Stimulated activated CD8-positive, alpha-beta memory T cell treated with anti-CD3 and anti-CD28 coated beads, Interleukin-15, amount 100 ng/mL, for 1 hour (primary cell): ENCODE measurements at places on chromosomes 5 and 9.

- DNase-seq: no peak
Observed at GRCh38 chr9:35436933-35437332, 53.0 kb upstream of the RUSC2 start.

- no peak for DNase-seq
Observed at GRCh38 chr5:154783774-154784460, 28.7 kb downstream of the LARP1 start.

DNA sequence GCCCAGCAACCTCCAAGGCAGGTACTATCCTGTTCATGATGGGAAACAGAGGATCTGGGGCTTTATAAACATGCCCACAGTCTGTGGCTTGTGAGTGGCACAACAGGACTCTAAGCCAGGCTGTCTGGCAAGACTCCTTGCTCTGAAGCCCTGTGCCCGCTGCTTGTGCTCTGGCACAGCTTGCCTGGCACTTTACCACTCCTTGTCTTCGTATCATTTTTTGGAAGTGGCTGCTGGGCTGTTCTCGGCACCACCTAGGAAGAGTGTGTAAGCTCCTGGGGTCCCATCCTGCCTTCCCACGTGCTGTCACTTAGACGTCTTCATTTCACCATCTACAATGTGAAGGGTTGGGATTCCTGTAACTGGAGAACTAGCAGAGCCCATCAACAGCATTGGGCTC is 59.3 kb upstream of the GLRX start:
- DNase-seq: no peak

GRCh38 chr9:101148344-101148743 is 119.8 kb downstream of the PLPPR1 start:
- no peak for DNase-seq

DNA sequence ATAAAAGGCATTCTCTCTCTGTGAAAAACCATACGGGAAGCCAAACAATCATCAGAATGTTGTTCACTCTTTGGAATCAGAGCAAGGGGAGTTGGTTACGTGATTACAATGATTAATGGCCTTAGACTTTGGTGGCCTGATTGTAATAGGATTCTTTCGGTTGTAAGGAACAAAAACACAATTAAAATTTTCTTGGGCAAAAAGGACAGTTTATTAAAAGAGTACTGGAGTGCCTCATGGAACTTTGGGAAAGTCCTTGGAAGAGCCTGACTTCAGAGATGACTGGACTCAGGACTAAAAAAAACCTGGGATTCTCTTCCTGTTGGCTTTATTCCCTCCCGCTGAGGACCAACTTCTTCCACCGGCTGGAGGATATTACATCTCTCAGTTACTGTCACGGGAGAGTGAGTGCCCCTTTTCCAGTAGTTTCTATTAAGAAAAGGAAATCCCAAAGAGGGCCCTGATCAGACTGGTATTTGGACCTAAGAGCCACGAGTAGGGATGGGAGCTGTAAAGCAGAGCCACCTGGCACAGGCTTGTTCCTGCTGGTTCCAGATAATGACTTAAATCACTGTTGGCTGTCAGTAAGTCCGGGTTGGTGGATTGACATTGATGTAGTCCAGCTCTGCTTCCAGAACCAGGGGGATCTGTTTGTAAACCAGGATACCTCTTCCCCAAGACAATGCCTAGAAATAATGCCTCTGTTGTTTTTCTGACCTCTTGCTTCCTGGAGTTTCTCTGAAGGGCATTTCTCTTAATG is 53.9 kb downstream of the CFAP95 start:
- DNase-seq: no peak
